T-cell (primary cell): ENCODE measurements at places on chromosomes 5 and 9.
A peak's percentile ranks its signal among the peaks of the same experiment; 100 is the strongest.

DNA sequence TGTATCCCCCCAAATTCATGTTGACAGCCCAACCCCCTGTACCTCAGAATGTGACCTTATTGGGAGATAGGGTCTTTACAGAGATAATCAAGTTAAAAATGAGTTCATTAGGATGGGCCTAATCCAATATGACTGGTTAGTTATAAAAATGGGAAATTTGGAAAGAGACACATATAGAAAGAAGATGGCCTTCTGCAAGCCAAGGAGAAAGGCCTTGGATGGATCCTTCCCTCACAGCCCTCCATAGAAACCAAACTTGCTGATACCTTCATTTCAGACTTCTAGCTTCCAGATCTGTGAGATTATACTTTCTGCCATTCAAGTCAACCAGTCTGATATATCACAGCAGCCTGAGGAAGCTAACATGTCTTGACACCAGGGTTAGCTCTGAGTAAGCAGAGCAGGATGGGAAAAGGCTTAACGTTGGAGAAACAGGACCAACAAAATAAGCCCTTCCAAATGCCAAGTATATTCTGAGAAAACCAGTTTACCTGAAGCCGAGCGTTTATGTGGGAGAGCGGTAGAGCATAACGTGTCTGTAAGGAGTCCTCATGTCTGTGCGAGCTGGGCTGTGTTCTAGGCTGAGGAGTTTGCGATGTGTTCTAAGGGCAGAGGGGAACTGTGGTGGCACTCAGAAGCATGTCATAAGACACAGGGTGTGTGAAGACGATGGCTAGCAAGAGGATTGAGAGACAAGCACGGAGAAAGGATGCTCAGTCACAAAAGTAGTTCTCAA lies 206.1 kb downstream of the PIK3R1 start:
- DNase-seq = no peak

DNA sequence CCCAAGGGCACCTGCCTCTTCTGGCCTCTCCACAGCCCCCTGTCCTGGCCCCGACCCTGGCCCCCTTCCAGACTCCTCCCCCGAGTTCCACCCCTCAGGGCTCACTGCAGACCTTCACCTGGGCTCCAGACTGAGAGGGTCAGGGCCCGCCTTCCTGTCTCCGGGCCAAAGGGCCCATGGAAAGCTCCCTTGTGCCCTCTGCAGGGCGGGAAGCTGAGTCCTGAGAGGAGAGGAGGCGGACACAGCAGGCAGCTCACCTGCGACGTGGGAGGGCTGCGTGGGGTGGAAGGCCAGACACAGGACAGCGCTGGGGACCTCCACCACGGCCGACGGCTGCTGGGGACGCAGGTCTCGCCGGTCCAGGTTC lies 20.6 kb downstream of the DYNC2I2 start:
- no peak for DNase-seq

DNA sequence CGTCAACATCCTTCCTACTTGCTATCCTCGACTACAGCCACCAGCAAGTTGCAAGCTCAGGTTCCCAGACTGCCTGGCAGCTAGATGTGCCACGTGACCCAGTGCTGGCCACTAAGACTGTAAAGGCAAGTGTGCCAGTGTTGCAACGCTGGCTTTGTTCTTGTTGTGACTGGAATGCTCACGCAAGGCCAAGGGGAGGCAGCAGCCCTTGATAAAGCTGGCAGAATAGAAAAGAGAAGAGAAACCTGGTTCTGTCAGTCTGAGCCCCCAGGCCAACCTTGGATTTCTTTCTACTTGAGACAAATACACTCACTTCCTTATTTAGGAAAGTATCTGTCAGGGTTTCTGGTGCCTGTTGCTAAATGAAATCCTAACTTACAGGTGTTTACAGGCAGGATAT lies 113.0 kb downstream of the KLHL3 start:
- no peak for DNase-seq

- DNase-seq = no peak
Measured at GRCh38 chr5:176612855-176613254, 2.9 kb upstream of the GPRIN1 start.

- no peak for DNase-seq
Measured at GRCh38 chr9:124615100-124615742, 108.0 kb upstream of the NR5A1 start.

DNA sequence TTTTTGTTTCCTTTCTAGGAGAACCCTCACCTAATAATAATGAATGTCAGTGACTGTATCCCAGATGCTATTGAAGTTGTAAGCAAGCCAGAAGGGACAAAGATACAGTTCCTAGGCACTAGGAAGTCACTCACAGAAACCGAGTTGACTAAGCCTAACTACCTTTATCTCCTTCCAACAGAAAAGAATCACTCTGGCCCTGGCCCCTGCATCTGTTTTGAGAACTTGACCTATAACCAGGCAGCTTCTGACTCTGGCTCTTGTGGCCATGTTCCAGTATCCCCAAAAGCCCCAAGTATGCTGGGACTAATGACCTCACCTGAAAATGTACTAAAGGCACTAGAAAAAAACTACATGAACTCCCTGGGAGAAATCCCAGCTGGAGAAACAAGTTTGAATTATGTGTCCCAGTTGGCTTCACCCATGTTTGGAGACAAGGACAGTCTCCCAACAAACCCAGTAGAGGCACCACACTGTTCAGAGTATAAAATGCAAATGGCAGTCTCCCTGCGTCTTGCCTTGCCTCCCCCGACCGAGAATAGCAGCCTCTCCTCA lies 87.1 kb downstream of the OSMR start:
- no peak for DNase-seq

- DNase-seq = no peak
Measured at GRCh38 chr9:127180457-127181314, 58.3 kb upstream of the ANGPTL2 start.

DNA sequence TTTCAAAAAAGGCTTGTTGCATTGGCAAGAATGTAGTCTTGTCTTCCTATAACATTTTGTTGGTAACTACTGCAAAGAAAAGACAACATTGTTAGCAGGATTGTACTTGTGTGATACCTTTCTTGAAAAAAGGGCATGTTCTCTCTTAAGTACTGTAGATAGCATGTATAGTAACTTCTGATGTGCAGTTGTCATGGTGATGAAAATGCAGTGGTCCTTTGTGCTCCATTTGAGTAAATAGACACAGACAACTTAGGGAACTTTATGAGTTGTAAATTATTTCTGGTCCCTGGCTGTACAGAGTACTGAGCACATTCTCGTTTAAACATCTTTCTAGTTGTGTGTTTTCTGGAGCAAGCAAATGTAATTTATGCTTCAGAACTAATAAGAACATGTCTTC lies 103.3 kb downstream of the CD180 start:
- DNase-seq = no peak

DNA sequence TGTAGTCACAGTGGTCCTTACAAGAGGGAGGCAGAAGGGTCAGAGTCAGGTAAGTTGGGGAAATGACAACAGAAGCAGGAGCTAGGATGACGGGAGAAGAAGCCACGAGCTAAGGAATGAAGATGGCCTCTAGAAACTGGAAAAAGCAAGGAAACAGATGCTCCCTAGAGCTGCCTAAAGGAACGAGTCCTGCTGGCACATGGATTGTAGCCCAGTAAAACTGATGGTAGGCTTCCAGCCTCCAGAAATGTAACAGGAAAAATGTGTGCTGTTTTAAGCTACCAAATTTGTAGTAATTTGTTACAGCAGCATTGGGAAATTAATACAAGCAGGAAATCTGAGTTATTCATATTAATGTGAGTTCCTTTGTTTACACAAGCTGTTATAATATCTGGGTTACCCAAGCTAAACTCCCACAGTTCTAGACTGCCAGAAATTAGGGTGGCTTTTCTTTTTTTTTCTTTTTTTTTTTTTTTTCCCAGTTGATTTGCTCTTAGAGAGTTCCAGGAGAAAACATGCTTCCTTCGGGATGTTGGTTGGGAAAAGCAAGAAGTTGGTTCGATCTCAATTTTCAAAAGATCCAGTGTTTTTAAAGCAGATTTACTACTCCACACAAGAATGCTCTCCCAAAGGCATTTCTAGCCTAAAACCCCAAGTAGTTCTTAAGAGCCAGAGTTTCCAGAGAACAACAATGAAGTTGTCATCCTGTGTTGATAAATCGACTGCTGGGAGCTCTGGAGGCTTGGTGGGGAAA lies 400.0 kb upstream of the SLC24A2 start:
- DNase-seq = no peak

GRCh38 chr9:4102078-4102477 lies 197.8 kb downstream of the GLIS3 start:
- DNase-seq = no peak

GRCh38 chr5:156685481-156685880 lies 164.6 kb upstream of the PPP1R2B start:
- DNase-seq = no peak

GRCh38 chr5:52774005-52774410 lies 13.7 kb upstream of the ITGA1 start:
- DNase-seq = no peak

DNA sequence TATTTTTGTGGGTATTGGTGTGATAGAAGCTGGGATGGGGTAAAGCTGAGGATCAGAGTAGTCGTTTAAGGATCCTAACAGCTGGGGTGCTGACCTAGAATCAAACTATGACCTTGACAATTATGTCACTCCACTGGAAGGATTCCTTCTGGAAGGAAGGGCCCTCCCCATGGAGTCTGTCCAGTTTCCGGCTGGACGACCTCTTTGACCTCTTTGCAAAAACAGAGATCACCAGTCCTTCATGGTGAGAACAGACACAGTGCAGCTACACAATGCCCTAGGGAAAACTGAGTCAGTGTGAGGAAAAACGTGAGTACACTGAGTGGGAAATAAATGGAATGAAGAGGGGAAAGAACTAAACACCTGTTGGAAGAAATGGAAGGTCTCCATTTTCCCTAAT lies 445.6 kb downstream of the MAT2B start:
- DNase-seq = no peak

- no peak for DNase-seq
Measured at GRCh38 chr9:28410411-28410810, 837.1 kb upstream of the C9orf72 start.

- no peak for DNase-seq
Measured at GRCh38 chr9:114037961-114038723, 40.0 kb downstream of the AMBP start.

- DNase-seq = no peak
Measured at GRCh38 chr5:84273517-84273883, 111.2 kb downstream of the EDIL3 start.

- no peak for DNase-seq
Measured at GRCh38 chr5:148391422-148391821, 7.7 kb downstream of the FBXO38 start.

GRCh38 chr5:144369006-144369405 lies 198.3 kb downstream of the KCTD16 start:
- DNase-seq = no peak

GRCh38 chr9:123378956-123379660 lies 23.1 kb downstream of the CRB2 start:
- DNase-seq = no peak

DNA sequence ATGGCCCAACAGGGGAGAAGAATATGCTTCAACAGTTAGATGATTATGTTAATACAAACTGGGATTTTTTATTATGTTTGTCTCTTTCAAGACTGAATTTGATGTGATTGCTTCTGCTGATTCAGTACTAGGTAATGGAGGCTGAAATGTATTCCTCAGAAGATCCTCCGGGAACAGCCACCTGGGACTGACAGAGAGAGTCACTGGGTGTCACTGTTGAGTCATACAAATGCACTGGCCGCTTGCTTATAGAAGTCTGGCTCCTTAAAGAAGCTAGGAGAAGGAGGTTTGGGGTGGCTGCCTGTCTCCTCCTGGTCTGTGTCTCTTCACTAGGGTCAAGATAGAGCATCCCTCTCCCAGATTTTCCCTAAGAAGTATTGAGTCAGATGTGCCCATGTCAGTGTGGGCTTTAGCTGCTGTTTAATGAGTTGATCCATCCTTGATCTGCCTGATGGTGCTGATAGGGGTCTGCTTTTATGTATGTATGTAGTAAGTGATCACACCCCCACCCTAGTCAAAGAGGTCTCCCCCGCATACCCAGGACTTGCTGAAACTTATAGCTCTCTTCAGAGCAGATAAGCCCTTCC lies 773.4 kb downstream of the BRINP1 start:
- DNase-seq = no peak

DNA sequence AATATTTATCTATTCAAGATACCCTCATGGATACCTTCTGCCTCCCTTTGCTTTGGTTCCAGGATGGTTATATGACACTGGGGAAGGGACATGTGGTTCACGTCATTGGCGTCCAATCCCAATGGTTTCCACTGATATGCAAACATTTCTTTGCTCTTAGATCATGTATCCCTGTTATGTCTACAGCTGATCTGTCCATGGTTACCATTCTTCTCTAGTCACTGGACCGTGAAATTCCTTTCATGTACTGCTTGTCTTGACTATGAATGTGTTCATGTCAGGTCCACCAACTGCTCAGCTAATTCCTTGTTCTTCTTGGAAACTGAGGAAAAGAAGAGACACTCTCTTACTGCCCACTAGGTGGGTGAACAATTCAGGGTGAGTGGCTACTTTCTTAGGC lies 391.1 kb upstream of the ZNF608 start:
- DNase-seq = no peak

DNA sequence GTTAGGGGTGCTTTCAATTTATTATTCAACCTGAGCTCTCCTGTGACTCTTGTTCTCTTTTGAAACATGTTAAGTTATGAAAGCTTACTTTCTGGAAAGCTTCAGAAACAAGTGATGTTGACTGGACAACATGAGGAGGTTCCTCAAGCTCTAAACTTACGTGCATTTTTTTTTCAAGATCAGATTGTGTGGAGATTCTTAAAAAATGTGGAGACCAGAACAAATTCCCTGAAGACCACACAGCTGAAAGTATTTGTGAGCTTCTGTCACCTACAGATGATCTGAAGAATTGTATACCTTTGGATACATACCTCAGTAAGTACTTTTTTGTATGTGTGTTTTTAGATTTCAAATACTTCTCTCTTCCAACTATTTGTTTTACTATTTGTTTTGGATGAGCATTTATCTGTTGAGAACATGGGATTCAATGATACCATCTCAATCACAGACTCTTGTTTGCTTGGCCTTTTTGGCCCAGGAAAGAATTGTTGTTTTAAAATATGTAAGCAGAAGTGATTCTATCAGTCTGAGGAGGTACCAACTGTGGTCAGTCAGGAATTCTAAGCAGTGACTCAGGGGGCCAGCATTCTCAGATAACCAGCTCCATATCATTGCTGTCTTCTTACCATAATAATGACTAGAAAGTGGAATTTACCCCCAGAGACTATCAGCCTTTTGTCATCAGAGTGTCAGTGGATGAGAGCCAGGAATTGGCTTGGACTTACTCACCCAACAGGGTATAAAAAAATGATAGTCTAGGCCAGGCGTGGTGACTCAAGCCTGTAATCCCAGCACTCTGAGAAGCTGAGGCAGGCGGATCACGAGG lies 34.4 kb upstream of the GLIPR2 start:
- DNase-seq = no peak

- DNase-seq = peak; percentile 81
Measured at GRCh38 chr5:151115272-151115905, 34.6 kb upstream of the TNIP1 start.

GRCh38 chr5:9691261-9691660 lies 61.1 kb upstream of the TAS2R1 start:
- DNase-seq = no peak

DNA sequence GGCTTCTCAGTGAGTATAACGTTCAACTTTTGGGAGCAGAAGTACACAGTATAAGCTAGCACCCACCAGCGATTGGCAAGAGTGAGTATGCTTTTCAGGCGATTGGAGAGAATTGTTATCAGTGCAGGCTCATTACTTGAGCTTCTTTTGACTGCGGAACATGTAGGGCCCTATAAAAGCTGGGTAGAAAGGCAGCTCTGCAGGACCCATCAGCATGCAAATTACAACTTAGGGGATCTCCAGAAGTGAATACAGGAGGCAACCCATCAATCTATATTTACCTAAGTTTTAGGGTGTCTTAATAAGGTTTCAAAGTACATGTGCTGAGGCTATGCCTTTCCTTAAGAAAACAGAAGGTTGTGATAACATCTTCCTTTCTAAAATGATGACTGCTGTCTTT lies 225.0 kb downstream of the MLLT3 start:
- DNase-seq = no peak
